Stimulated activated CD4-positive, alpha-beta T cell treated with anti-CD3 and anti-CD28 coated beads, Interleukin-4, amount 100 ng/mL, for 1 hour (primary cell): ENCODE measurements at places on chromosomes 7 and 10.

DNA sequence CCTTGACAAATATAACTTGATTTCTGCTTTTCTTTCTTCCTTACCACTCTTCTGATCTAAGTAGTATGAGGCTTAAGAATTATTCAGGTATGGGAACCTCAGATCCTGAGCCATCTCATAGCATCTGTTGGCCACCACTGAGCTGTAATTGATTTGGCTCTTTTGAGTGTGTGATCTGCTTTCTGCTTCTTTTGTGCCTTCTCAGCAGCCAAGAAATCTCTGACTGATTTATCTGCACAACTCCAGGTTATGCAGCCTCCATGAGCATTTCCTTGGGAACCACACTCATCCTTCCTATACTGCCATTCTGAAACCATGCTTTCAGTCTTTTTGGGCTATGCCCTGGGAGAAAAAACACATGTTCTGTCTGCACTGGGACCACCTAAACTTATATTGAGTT is 178.0 kb upstream of the FAM3C start:
- DNase-seq = no peak

- DNase-seq = no peak
Measured at GRCh38 chr7:90728568-90728967, 132.4 kb downstream of the CDK14 start.

DNA sequence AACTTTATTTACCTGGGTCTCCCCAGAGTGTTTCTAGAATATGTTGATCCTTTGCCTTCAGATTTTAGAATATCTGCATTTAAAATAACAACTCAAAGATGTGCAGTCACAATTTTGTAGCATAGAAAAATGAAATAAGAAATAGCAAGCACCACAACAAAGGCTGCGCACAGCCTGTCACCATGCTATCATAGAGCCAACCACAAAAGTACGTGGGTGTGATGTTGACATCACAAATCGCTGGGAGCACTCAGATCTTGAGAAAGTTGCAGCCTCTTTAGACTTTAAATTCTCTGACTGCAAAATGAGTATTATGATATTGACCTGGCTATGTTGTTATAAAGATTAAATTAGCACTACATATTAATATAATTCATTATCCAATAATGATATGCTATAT is 177.9 kb downstream of the TNS3 start:
- no peak for DNase-seq

DNA sequence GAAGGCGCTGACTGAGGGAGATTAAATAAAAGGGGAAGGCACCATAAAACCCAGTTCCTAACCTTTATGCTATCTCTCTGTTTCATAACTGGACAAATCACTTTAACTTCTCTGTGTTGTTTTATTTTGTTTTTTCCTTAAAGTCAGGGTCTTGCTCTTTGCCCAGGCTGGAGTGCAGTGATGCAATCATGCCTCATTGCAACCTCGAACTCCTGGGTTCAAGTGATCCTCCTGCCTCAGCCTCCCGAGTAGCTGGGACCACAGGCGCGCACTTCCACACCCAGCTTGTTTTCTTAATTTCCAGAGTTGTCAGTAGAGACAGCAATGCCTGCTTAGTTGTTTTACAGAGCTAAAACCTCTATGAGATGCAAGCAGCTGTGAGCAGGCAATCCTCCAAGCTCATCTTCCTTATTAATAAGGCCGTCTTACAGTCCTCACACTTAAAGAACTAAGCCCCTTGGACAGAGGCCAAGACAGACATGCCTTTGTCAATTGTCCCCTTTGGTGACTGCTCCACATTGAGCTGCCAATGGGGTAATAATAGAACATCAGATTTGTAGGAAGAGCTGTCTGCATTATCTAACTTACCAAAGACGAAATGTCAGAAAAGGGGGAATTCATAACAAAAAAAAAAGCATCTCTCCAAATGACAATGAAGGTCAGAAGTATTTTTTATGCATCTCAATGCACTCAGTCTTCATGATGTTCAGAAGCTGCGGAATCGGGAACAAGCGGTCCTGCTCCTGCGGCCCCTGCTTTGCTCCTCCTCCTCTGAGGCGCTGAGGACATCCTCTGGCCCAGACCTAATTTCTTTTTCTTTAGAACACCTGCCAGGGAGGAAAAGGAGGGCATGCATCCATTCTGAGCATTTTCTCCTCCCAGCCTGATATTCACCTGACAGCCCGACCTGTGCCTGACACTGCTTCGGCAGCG is 62.7 kb upstream of the RNF32 start:
- DNase-seq = no peak

DNA sequence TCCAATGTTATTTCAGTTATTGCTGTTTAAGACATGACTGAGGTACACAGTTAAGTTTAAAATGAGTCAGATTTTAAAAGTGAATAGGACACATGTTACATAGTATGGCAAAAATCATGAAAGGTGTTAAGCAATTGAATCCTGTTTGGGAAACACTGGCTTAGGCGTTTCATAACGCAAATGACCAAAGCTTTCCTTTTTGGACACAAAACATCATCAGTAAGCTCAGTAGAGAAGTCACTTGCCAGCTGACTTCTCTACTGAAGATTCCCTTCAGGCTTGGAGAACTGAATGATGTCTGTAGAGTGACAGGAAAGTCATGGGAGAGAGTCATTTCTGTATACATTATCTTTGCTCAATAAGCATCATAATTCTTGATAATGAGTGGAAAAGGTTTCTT is 64.4 kb upstream of the RSBN1L start:
- no peak for DNase-seq

DNA sequence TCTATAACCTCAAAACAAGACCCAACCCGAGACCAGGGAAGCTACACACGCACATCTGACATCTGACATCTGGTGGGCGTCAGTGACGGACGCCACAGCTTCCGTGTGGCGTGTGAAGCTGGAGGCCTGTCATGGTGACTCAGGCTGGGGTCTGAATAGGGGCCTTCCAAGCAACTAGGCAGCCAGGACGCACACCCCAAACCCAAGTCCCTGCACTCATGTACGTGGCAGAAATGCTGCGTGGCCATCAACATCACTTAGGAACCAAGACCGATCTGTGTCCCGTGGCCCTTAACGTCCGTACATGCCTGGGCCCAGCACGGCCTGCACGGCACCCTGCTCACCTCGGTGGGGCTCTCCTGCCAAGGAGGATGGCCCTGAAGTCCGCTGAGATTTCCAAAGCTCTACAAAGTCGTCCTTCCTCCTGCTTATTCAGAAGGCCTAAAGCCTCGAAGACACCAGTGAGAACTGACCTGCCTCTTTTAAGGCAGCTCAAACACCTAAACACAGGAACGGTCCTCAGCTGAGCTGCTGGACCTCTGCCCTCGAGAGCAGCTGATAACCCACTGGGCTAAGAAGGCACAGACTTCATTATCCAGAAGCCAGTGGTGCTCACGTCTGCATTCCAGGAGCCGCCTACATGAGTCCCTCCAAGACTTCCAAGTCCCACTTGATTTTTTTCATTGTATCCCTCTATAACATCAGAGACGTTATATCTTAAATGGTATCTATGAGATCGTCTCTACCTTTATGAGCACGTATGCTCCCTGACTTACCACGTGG is 82.5 kb downstream of the DIP2C start:
- DNase-seq = no peak

- DNase-seq = no peak
Measured at GRCh38 chr7:104927055-104927454, 87.0 kb upstream of the KMT2E start.

- peak; percentile 22 for DNase-seq
Measured at GRCh38 chr7:10973942-10974911, 555 bp downstream of the PHF14 start.

DNA sequence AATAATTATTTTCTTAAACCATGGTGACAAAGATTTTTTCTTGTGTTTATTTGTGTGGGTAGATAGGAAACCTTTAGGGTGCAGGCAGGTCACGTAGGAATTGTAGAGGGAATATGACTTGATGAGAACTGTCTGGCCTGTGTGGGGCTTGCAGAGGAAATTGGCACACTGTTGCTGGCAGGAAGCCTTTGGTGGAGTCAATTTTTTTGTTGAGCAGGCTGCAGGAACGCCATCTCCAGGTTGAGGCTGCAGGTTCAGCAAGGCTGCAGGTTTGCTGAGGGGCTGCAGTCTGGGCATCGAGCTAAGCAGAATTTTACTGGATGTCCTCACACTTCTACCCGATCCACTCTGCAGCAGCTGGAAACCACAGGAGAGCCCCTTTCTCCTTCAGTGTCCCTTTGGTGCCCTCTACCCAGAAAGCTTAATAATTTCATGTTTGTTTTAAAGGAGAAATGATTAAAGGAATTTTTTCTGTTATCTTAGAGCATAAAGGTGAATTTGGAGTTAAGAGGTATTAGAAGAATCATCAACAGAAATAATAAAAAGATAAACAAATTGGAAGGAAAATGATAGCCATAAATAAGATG is 37.0 kb downstream of the TBC1D12 start:
- no peak for DNase-seq

DNA sequence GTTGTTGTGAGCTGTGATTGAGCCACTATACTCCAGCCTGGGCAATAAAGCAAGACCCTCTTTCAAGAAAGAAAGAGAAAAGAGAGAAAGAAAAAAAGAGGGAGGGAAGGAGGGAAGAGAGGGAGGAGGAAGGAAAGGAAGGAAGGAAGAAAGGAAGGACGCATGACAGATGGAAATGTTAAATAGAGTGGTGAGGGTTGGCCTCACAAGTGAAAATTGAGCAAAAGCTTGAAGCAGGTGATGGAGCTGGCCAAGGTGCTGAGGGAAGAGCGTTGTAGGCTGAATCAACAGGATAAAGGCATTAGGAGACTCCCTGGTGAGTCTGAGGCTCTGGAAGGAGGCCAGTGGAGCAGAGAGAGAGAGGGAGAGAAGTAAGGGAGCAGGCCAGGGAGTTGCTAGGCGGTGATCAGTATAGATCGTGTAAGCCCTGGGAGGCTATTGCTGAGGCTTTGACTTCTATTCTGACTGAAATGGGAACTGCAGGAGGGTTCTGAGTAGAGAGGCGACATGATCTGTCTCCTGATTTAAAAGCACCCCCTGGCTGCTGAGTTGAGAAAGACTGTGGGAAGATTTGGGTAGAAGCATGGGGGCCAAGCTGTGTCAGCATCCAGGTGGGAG is 26.5 kb upstream of the TMEM248 start:
- DNase-seq = no peak
